Muscle of arm (tissue), 14 donors: ENCODE measurements at places on chromosomes 7 and 10.

GRCh38 chr10:100628061-100628460, 92.3 kb downstream of the HIF1AN start:
- DNase-seq = no peak

DNA sequence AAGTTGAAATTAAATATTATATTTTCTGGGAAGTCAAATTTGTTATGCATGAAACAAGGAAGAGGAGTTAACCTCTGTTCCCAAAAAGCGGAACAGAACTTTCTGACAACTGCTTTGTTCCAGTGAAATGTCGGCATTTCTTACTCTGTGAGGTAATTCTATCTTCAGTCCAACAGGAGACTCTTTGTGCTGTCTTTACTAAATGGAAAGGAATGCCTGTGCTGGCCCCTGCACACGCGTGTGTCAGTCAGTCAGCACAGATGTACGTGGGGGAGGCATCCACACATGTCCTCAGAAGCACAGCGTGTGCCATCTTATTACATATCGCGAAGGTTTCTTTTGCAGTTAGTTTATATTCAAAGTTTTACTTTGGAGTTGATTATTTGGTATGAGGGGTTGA, 37.5 kb downstream of the NET1 start:
- DNase-seq = peak; percentile 64

DNA sequence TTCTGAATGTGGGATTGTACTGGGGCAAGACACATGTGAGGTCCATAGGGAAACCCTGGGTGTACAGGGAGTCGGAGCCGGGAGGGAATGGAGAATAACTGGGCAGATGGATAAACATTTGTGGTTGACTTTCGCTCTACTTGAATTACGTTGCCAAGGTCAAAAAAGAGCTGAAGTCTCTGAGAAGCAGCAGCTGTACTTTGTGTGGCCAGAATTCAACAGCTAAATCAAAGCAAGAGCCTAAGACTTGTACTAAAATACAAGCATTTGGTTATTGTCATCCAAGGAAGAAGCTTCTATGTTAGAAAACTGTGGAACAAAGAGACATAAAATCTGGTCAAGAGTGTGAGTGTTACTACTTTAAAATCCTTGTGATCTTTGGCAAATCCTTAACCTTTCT, 457.2 kb downstream of the ARL4A start:
- peak; percentile 30 for DNase-seq

GRCh38 chr7:6148724-6149360, 117.7 kb downstream of the ANKRD61 start:
- no peak for DNase-seq

DNA sequence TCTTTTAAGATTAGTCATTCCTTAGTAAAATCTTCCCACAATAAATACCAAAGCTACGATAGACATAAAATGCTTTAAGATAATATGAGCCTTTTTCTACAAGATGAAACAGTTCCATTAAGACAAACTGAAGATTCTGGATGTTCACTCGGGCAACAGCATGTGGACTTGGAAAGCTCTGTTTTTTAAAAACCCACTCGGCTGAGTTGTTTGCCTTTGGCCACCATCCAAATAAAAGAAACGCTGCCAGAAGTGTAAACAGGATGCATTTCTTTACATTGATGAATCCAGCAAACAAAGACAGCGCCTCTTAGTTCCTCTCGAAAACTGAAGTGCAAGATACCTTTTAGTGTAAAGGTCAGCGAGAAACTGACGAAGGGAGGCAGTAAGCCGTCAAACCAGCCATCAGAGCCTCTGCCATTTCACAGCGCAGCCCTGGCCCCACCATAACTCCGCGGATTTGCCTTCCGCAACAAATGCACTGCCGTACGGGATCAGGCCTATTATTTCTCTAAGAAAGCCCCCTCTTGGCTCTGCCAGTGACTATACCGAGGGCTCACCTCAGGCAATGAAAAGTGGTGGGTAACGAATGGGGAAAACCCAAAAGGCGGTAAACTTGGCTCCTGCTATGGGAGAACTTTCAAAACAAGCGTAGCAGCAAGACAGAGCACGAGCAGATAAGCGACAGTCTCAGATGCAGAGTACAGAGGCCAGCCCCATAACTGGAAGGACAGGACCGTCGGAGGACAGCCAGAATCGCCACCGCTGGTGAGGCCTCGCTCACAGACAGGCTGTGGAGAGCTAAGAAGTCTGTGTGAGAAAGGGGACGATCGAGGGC, 41.4 kb downstream of the GNA12 start:
- DNase-seq = no peak

DNA sequence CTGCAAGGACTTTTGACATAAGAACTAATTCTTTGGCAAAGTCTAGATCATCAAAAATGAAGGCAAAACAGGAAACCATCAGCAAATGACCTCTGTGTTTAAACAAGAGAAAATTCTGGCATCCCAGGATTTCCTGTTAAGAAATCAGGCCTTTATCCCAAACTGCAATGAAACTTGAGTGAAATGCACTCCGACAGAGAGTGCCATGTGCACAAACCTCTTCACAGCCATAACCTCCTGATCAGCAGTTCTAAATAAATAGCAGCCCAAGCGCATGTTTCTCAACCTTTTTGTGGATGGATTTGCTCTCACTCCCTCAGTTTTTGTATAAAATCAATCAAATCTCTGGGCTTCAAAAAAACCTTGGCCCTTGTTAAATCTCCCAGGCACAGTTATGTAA, 107.7 kb upstream of the EEPD1 start:
- no peak for DNase-seq

DNA sequence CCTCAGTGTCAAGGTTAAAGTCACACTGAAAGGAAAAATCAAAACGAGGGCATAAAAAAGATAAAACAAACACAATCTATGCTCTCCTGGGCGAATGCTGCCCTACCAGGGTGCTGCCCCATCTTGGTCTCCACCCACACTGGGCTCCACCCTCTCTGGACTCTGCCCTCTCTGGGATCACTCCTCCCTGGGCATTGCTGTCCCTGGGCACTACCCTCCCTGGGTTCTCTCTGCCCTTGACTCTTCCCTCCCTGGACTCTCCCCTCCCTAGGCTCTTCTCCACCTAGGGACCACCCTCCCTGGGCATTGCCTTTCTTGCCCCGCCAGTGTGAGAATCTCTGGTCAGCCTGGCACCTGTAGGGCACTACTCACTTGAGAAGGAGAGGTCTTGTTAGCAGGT, 8.6 kb downstream of the GDF2 start:
- no peak for DNase-seq

GRCh38 chr7:2106924-2107323, 125.8 kb downstream of the MAD1L1 start:
- no peak for DNase-seq
